Caudate nucleus (tissue), 63 donors: ENCODE measurements at places on chromosomes 2 and 18.

- no peak for DNase-seq
Observed at GRCh38 chr2:121051311-121051710, 233.7 kb downstream of the TFCP2L1 start.

- DNase-seq = no peak
Observed at GRCh38 chr2:203659331-203660049, 46.9 kb upstream of the CD28 start.

- no peak for DNase-seq
Observed at GRCh38 chr2:189370719-189371118, 70.6 kb upstream of the WDR75 start.

DNA sequence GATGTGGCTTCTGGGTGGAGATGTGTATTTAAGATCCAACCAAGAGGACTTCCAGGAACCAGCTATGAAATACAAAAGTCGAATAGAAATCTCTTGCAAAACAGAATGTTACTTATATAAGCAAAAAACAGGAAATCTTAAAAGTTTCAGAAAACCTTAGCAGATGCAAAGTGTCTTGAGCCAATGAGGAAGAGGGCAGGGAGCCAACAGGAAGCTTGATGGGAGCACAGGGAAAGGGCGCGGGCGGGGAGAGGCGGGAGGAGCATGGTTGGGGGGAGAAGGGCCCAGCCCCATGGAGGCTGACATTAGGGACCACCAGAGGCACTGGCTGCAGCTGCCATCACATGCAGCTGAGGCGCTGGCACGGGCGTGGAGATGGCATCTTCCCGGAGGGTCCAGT is 203.3 kb downstream of the SNTG2 start:
- no peak for DNase-seq

GRCh38 chr18:35808796-35809195 is 163.7 kb upstream of the RMP24 start:
- DNase-seq = no peak
